Psoas muscle (tissue), 8 donors: ENCODE measurements at places on chromosomes 12 and 14. TPM values are rescaled to one million over a fixed set of nuclear protein-coding genes. Genes with fewer than 3 reads are reported as not detected.

- no peak for DNase-seq
Observed at GRCh38 chr12:100324498-100324897, 32.4 kb upstream of the SLC17A8 start.

DNA sequence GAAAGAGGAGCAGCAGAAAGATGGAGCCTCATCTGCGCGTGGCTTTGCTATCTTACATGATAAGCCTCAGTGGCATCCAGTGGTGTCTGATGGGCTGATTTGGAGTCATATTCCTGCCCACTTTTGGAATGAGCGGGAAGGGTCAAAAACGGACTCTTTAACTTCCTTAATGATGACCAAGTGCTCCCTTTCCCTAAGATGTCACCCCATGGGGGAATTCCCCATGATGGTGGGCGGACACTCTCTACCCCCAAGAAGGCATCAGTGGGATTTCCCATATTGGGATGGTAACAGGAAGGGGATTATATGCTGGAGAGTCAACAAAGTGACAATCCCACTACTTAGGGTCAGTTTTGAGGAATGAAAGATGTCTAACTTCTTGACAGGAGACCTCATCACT, 110.9 kb downstream of the GPATCH2L start:
- no peak for DNase-seq

DNA sequence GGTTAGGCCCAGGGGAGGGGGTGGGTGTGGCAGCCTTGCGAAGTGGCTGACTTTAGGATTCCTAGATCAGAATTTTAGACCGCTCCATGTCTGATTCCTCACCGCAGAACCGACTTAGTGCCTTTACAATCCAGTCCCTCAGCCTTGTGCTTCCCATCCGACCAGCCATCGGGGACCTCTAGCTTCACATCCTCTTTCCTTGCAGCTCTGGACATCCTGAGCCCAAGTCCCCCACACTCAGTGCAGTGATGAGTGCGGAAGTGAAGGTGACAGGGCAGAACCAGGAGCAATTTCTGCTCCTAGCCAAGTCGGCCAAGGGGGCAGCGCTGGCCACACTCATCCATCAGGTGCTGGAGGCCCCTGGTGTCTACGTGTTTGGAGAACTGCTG, 557 bp downstream of the COPS7A start:
- DNase-seq: no peak

Gene KLRC2
- not detected for total RNA-seq

GRCh38 chr14:52917735-52918134, 33.1 kb downstream of the FERMT2 start:
- no peak for DNase-seq

GRCh38 chr12:12481631-12482030, 81.0 kb downstream of the DUSP16 start:
- DNase-seq: no peak

Gene WNT1
- total RNA-seq: not detected

Gene YLPM1
- total RNA-seq: 30.1 TPM

GRCh38 chr12:109640961-109641360, 67.4 kb downstream of the MVK start:
- DNase-seq: no peak

GRCh38 chr14:33454707-33455106, 496.2 kb downstream of the EGLN3 start:
- DNase-seq: no peak
